NCI-H524 (cell line): ENCODE measurements at places on chromosomes 4 and X.

- no peak for DNase-seq
These were observed 194.5 kb upstream of the ARHGEF9 start for GRCh38 chrX:63979480-63979879.

DNA sequence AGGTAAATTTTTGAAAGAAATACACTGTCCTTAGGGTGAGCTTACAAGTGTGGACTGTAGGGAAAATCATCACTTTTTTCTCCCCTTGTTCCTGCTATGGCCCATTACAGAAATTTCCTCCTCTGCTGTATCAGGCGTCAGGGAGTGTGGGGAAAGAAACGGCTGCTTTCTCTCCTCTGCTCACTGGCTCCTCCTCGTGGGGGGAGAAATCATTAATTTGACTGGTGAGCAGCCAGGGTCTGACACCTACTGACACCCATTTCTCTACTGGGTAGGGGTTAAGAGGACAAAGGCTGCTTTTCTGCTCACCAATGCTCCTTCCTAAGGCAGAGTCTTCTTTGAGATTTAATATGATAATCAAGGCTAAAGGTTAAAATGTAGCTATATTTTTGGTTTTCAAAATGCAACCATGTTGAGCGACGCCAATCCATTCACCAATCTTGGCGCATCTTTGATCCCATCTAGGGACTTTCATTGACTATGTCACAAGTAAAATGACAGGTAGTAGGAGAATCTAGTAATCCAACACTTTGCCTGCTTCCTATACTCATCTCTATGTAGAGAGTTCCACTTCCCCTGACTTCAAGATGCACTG lies 25.1 kb downstream of the SETD7 start:
- peak; percentile 14 for DNase-seq

DNA sequence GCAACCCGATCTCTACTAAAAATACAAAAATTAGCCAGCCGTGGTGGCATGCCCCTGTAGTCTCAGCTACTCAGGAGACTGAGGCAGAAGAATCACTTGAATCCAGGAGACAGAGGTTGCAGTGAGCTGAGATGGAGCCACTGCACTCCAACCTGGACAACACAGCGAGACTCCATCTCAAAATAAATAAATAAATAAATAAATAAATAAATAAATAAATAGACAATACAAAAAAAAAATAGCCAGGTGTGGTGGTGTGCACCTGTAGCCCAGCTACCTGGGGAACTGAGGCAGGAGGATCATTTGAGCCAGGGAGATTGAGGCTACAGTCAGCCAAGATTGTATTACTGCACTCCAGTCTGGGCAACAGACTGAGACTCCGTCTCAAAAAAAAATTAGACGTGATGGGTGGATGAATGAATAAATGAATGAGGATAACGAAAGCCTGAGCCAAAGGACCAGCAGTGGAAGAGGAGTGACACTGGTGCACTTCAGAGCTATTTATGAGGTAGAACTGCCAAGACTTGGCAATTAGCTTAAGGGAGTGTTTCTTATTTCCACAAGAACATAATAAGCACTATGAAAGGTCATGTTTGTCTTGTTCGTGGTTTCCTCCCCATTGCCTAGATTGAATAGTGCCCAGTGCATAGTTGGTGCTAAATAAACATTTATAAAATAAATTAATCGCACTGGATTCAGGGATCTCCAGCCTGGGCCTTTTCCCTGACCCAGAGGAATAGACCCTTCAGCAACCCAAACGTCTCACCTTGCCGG lies 232.2 kb downstream of the IDS start:
- no peak for DNase-seq

DNA sequence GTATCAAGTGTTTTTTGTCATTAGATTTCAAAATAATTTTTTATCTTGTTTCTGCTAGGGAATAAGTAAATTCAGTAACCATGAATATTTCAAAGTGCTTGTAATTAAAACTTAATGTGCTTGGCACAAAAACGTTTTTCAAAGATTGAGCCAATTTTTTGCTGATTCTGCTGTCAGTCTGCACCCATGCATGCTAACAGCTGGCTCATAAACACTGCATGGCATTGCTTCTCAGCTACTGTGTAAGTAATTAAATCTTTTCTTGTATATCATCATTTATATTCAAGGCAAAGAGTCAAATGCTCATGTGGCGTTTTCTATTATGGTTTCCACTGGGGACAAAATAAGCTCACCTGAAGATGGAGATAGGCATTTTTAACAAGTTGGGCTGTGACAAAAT lies 66.8 kb upstream of the SPANXN2 start:
- no peak for DNase-seq

DNA sequence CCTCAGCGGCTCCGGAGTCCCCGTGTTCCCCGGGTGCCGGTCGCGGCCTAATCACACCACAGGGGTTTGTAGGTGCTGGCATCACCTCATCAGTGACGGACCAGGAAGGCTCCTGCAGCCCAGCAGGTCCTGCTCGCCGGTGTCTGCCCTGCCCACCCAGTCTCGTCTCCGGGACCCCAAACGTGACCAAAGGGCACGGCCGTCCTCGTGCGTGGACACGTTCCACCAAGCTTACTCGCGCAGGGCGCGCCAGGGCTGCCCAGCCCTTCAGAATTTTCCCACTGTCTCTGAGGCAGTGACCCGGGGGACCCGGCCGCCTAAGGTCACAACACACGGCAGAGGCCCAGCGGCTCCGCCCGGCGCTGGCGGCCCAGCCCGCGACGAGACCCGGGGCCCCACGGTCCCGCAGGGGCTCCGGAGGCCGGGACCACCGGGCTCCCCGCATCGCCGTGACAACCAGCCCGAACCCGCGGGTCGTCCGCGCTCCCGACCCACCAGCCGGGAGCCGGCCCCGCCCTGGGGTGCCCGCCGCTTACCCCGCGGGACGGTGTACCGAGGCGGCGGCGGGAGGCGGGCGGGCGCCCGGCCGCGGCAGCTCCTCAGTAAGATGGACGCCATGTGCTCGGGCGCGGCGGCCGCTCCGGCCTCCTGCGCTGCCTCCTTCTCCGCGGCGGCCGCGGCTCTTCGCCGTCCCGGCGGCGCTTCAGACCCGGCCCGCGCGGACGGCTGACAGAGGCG lies 454 bp downstream of the LETM1 start:
- no peak for DNase-seq

DNA sequence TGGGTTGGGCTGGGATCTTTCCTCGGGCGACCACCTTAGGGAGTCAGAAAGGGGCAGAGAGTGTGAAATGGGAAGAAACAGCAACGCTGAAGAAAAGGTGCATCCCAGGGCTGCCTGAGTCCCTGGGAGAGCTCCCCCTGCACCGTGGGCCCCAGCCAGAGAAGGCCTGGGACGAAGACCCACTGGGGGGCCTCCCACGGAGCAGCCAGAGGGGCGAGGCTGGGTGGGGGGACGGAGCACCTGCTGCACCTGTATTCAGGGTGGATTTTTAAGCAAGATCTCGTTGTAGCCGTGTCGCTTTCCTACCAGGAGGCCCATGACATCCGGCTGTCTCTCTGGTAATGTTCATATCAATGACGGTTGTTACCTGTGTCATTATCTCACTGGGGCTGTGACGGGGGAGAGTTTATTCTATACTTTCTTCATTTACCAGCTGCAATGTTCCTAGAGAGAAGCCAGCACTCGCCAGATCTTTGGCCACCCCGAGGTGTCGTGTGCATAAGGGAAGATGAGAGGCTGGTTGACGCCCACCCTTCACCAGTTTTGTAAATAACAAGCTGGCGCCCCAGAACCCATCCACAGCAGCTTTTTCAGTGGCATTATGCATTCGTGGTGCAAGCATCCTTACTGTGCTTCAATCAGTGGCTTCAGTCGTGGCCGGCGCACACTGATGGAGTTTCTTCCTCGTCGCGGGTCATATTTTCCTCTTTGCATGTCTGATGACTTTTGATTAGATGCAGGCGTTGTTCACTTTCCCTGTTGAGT lies 5.6 kb upstream of the PCGF3 start:
- DNase-seq = no peak

- DNase-seq = peak; percentile 58
These were observed 32.7 kb upstream of the JADE1 start for GRCh38 chr4:128776794-128777216.

DNA sequence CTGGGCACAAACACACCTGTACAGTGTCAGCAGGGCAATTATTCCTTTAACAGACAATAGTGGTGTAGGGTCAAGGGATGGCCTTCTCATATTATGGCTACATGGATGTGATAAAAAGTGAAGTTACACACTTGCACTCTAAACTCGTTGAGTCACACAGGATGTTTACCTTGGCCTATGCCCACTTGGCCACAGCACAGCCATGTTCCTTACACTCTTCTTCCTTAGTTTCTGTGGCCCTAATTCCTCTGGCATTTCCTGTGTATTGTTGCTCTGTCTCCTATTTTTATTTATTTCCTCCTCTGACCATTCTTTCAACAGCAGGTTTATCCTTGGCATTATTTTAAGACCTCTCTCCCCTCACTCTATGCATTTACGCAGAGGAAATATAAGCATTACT lies 86.8 kb upstream of the NPFFR2 start:
- no peak for DNase-seq

DNA sequence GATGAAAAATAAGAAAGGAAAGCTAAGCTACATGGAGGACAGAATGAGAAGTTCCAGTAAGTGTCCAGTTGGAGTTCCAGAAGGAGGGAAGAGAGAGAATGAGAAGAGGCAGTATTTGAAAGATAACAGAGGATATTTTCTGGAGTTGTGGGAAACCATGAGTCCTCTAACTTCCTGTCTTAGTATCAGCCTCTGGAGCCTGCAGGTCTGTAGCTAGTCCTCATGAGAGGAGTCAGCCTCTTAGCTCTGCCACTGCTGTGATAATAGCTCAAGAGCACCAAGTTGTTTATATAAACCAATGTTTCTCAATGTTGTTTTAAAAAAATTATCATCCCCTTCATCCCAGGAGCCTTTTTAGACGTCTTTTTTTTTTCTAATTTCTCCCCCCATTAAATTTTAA lies 2.4 kb upstream of the PLAC1 start:
- DNase-seq = no peak

DNA sequence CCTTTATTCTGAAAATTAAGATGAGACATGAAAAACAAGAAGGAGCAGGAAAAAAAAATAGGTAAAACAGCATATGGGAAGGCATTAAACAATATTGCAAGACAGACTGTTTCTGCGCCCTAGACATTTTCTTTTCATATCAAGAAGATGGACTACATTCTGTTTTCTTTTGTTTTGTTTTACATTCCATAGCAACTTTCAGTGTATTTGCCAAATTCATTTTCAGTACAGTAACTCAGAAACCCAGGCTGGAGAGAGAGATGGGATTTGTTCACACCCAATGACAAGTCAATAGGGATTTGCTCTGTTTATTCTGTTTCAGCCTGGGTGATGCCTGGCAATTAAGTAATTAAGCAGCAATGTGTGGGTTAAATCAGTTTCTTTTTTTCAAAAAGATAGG lies 892.8 kb upstream of the DIAPH2 start:
- no peak for DNase-seq

DNA sequence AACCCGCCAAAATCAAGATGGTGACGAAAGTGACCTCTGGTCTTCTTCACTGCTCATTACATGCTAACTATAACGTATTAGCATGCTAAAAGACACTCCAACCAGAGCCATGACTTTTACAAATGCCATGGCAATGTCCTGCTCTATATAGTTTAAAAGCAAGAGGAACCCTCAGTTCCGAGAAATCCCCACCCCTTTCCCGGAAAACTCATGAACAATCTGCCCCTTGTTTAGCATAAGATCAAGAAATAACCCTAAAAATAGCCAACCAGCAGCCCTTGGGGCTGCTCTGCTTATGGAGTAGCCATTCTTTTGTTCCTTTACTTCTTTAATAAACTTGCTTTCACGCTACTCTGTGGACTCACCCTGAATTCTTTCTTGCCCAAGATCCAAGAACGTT lies 463.5 kb upstream of the FAM241A start:
- DNase-seq = no peak

DNA sequence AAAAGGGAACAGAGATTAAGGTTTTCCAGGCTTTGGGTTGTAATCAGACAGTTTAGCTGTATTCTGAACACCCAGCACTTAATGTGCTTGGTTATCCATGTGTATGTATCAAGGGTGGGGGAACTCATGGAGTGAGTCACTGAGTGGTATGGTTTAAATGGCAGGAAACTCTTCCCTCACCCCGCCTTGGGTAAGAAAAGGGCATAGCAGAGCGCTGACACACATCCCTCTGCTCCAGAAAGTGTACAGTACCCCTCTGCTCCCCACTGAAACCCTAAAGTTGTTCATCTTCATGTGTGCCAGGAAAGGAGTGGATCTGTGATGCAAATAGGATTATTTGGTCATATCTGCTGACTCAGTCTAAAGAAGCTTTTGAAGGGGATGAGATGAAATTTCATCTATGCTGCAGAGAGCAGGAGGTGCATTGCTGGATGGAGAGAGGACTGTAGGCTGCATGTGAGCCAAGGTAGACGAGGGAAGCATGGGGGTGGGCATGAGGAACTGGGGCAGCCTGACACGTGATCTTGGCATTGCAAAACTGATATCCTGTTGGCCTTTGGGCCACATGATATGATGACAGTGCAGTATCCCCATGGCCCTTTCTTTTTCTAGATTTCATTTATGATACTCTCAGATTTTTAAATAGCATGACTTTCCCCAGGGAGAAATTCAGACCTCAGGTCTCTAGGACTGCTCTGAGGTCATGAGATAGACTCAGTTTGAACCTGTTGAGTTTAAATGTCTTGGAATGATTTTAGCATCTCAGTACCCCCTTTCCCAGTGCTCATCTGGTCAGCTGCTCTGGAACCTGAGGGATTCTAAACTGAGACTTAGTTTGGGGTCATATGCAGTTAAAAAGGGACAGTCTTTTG lies 84.8 kb downstream of the TMEM164 start:
- DNase-seq = no peak

DNA sequence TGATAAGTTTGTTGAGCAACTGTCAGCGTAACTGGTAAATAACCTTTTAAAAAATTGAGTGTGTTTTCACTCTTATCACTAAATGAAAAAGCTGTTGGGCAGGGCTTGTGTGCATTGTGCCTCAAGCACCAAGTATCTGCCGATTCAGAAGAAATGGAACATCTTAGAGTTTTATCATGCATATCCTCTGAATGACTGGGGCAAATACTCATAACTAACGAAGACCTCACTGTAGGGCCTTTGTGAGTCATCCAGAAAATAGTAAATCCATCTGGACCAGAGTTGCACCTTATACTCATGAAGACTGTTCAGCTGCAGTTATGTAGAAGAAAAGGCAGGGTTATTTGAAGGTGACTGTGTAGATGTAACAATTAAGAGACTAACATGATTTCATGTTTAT lies 222.1 kb downstream of the CAMK2D start:
- DNase-seq = no peak

GRCh38 chrX:84078991-84079390 lies 109.0 kb downstream of the RPS6KA6 start:
- DNase-seq = no peak

GRCh38 chr4:25901030-25901430 lies 13.0 kb upstream of the SMIM20 start:
- peak; percentile 70 for DNase-seq

DNA sequence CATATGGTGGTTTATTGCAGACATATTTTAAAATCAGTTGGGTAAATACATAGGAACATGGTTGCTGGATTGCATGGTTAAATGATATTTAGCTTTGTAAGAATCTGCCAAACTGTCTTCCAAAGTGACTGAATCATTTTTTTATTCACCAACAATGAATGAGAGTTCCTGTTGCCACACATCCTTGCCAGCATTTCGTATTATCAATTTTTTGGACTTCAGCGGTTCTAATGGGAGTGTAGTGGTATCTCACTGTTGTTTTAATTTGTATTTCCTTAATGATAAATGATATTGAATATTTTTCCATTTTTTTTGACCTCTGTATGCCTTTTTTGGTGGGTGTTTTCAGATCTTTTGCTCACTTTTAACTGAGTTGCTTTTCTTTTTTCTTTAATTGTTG lies 1.4 kb upstream of the MTHFD2L start:
- DNase-seq = no peak
